ENCODE measurements at places on chromosomes 1 and 21.

DNA sequence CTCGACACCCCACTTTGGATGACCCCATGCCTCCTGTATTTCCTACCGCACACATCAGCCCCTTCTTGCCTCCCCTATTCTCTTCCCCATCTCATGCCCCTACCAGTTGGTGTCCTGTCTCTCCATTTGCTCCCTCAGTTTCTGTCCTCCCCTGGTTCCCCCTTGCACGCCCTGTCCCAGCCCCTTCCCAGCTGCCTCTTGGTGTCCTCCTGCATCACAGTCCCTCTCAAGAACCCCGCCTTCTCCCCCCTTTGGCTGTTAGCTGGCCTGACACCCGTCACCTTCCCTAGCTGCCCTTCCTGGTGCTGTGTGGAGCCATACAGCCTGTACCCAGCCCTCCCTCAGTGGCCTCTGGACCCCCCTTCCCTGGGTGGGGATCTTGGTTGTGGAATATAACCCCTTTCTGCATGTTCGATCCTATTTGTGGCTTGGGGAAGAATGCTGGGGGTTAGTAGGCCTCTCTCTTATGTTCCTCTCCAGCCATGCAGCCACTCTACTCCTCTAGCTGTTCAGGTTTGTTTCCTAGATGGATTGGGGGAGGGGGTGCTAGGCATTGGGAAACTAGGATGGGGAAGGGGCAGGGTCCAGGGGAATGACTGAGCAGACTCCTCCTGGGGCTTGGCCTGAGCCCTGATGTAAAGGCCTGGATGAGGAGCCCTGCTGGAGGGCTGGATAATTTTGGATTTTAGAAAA lies 41.4 kb upstream of the NFASC start:
- peak; percentile 12 for DNase-seq

GRCh38 chr21:44531606-44532564 lies 8.1 kb downstream of the KRTAP10-1 start:
- DNase-seq, result no peak

DNA sequence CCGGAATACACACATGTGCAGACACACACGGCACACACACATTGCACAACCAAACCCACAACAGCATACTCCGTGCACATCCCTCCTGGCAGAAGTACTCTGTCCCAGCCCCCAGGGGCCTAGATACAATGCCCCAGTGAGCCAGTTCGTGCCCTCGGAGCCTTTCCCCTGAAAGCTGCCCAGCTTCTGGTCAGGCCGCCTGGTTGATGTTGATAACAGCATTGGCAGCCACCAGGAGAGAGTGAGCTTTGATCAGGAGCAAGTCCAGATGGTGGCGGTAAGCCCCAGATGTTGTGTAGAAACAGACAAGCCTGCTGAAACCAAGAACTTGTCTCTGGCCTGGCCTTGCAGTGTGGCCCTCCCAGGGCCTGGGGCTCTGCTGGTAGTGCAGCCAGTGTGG lies 109.1 kb downstream of the GRIK3 start:
- DNase-seq, result no peak

GRCh38 chr1:228653748-228654147 lies 81.5 kb upstream of the RHOU start:
- DNase-seq, result no peak

DNA sequence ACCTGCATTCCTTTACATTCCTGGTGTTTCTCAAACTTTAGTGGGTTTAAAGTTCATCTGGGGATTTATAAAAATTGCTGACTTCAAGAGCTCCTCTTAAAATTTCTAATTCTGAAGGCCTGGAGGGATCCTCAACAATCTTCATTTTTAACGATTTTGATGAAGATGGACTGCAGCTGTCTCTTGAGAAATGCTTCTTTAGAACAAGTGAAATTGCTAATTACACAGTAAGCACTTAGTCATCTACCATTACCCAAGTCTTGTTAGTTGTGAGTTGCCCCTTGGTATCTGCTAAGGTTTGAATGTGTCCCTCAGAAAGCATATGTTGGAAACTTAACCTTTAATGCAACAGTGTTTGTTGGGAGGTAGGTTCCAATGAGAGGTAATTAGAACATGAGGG lies 163.7 kb downstream of the LTN1 start:
- DNase-seq, result no peak

- peak; percentile 47 for DNase-seq
Measured at GRCh38 chr1:225651872-225652728, 823 bp downstream of the ENAH start.

GRCh38 chr1:234488054-234489006 lies 9.4 kb upstream of the TARBP1 start:
- DNase-seq, result no peak

DNA sequence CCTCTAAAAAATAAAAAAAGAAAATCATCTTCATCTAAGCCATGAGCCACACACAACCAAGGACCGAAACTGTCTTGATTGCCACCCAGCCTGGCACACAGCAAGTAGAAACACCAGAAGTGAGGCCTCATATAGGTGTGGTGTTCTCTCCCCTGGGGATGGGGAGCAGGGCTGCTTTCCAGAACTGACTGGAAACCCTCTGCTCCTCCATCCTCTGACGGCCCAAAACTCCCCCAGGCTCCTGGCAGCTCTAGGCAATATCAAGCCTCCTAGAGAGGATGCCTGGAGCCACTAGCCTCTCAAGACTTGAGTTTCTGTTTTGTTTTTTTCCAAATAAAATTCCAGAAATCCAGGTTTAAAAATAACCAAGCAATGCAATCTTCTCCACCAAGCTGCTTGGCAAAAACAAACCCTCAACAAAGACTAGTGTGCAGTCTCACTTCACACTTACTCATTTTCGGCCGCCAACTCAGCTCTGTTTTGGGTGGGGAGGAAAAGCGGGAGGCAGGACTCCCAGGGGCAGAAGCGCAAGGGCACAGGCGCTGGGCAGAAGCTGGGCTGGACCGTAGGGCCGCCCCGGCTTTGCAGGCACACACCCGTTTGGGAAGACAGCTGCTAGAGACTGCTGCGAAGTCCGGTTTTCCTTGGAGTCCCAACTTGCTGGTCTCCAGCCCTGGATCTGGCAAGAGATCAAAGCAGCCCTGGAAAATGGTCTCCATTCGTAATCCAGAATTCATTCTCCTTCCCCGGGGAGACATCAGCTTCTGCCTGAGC lies 78.2 kb upstream of the CAPZB start:
- DNase-seq, result no peak

Data from NCI-H345 (cell line).